ENCODE measurements at places on chromosomes 7 and 10. TPM values are rescaled to one million over a fixed set of nuclear protein-coding genes. Genes with fewer than 3 reads are reported as not detected.

- DNase-seq: no peak
Measured at GRCh38 chr7:105132335-105132734, 118.3 kb downstream of the KMT2E start.

DNA sequence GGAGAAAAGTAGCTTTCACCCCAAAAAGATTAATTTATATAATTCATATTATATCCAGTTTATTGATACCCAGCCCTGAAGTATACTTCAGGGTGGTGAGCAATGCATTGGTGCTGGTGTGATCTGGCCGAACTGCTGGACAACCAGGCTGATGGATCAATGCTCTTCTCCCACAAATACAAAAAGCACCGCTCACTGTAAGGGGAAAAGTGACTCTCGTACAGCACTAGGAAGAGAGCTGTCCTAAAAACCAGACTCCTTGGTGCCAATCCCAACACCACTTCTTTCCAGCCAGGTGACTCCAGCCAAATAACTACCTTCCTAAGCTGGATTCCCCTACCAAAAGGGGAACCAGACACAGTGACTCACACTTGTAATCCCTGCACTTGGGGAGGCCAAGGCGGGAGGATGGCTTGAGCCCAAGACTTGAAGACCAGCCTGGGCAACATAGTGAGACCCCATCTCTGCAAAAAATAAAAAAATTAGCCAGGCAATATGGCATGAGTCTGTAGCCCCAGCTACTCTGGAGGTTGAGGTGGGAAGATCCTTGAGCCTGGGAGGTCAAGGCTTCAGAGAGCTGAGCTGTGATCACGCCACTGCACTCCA is 13.1 kb upstream of the TNPO3 start:
- no peak for DNase-seq

- no peak for DNase-seq
Measured at GRCh38 chr10:128922619-128923196, 544.3 kb upstream of the MGMT start.

DNA sequence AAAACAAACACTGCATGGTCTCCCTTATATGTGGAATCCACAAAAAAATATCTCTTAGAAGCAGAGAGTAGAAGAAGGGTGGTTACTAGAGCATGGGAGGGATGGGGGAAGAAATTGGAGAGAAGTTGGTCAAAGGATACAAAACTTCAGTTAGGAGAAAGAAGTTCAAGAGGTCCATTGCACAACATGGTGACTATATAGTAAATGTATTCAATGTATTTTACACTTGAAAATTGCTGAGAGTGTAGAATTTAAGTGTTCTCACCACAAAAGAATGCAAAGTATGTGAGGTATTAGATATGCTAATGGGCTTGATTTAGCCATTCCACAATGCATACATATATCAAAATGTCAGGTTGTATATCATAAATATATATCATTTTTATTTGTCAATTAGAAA is 232.0 kb upstream of the CELF2 start:
- no peak for DNase-seq

- peak; percentile 92 for DNase-seq
Measured at GRCh38 chr10:87659571-87660483, at the start of gene PAPSS2. PAPSS2 (plus strand) TSS chr10:87659878; CDS start chr10:87659982, 104 bp downstream.

- no peak for DNase-seq
Measured at GRCh38 chr7:7653593-7654187, 13.1 kb downstream of the UMAD1 start.

- no peak for DNase-seq
Measured at GRCh38 chr7:153190452-153190851, 430.9 kb downstream of the ACTR3B start.

DNA sequence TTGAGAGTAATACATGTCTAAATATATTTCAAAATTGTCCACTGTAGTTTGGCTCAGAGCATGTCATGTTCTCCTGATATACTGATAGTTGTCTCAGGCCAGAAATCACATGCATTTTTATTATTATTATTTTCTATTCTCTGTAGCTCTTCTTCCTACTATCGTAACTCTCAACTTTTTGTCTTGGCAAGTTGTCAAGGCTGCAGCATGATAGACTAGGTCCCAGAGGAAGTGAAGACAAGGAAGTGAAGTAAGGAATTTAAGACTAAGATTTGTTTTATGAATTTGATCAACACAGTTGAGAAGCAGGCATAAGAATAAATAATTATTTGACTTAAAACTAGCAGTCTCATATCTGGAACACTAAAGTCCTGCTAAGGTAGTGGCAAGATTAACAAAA is 369.5 kb downstream of the ABCA13 start:
- DNase-seq: no peak

GRCh38 chr10:46264336-46264735 is 22.5 kb upstream of the ANTXRL start:
- DNase-seq: no peak

DNA sequence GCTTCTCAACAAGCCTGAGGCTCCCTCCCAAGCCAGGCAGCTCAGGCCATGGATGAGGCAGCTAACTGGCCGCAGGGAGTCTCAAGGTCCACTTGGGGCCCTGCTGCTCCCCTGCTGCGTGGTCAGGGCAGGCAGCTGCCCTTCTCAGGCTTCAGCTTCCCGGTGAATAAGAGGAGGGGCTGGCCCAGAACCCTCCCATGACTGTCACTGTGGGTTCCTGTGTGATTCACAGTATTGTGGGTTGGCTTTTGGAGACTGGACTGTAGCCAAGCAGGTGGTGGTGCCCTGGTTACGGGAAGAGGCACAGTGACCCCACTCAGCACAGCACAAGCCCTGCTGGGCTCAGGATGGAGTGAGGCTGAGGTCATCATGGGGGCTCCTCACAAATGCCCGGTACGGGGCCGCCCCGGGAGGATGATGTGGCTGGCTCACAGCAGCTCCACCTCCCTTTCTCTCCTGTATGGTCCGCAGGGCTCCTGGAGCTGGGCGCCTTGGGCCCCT is 189.8 kb downstream of the HECW1 start:
- DNase-seq: no peak

- no peak for DNase-seq
Measured at GRCh38 chr7:133345690-133346421, 93.0 kb downstream of the EXOC4 start.

- DNase-seq: no peak
Measured at GRCh38 chr7:153509768-153510167, 542.4 kb upstream of the DPP6 start.

- no peak for DNase-seq
Measured at GRCh38 chr7:130951303-130951975, 217.4 kb upstream of the KLF14 start.

GOLGA7B gene
- total RNA-seq: 0.13 TPM

NCAPG2 gene
- 13.0 TPM for total RNA-seq

EN2 gene
- total RNA-seq: 0.15 TPM

KIAA1549 gene
- 9.2 TPM for total RNA-seq
